ENCODE measurements at places on chromosomes 12 and 14.

DNA sequence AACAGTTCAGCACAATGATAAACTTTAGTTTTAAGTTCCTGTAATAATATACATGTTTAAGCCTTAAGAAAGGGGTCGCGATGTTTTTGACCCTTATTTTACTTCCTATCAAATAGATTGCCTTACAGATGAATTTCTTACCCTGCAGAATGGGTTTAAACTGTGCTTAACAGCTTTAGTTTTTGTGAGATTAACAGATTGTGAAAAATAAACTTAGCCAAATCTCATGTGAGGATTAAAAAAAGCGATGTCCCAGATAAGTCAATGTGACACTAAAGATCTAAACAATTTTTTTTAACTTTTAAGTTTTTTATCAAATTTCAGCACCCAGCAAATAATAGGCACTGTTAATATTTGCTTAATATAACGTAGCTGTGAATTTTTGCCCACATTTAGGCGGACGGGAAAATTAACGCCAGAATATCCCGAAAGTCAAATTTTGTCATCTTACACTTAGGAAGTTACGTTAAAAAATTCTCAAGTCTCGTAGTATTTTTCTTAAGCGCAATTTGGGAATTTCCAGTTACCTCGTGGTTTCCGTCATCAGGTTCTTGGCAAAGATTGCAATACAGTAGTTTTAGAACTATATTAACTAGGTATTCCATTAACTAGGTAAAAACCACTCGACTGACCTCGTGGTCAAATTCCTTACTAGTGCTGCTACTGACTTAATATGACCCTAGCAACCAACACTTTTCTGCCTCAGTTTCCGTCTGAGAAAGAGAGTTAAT lies 1.2 kb downstream of the HNRNPC start:
- DNase-seq: no peak

- no peak for DNase-seq
Measured at GRCh38 chr14:54220071-54220703, 176.6 kb upstream of the CDKN3 start.

DNA sequence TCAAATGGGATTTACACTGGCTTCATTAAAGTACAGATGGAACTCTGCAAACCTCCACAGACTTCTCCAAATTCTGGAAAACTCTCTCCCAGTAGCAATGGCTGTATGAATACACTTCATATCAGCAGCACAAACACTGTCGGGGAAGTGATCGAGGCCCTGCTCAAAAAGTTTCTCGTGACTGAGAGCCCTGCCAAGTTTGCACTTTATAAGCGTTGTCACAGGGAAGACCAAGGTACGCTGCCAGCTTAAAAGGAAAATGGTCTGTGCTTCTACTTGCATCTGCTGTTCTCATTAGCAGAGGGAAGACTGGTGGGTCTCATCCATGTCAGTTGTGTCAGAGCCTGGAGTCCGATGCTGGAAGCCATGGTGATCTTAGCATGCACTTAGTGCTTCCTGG lies 71.0 kb downstream of the GNS start:
- no peak for DNase-seq

- DNase-seq: no peak
Measured at GRCh38 chr12:13474381-13474780, 277.9 kb downstream of the EMP1 start.

- no peak for DNase-seq
Measured at GRCh38 chr12:102990419-102990818, 32.9 kb downstream of the ASCL1 start.

DNA sequence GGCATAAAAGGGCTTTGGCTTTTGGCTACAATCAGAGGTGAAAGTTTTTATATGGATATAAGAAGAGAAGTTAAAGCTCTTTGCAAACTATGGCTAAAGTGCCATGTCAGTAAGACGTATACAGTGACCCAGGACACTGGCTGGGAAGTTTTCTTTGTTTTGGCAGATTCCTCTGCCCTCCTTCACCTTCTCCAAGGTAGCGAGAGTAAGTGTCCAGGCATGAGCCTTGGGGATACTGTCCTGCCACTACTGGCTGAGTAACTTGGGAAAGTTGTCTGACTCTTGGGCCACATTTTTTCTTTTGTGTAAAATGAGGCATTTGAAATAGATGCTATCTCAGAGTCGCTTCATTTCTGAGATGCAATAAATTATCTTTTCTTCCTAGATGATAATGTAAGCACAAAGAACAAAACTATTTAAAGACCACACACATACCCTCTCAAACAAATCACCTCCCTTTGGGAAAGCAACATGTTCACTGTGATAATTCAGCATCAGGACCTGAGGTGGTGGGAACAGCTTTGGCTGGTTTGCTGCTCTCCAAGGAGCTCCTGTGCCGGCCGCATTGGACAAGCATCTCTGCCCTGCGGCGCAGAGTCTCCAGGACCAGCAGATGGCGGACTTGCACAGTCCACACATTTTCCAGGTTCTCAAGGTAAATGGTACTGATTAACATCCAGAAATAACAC lies 106.3 kb downstream of the PTCSC3 start:
- peak; percentile 33 for DNase-seq

- DNase-seq: no peak
Measured at GRCh38 chr12:104219908-104220404, 4.4 kb downstream of the TXNRD1 start.

- DNase-seq: no peak
Measured at GRCh38 chr14:49212721-49213120, 373.5 kb downstream of the RPS29 start.

DNA sequence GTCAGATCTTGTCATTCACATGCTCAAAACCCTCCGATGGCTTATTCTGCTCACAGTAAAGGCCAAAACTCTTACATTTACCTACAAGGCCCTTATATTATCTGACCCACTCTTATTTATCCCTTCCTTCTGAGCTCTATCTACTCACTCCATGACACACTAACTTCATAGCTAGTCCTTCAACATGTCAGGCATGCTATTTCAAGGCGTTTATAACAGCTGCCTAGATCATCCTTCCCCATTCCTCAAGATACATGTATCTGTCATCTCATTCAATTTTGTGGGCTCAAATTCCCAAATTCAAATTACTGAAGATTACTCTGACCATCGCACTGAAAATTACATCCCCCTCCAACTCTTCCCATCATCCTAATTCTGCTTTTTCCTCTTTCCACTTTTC lies 6.9 kb downstream of the MIS18BP1 start:
- DNase-seq: no peak

GRCh38 chr14:82636426-82636825 lies 1102.8 kb upstream of the SEL1L start:
- DNase-seq: no peak

DNA sequence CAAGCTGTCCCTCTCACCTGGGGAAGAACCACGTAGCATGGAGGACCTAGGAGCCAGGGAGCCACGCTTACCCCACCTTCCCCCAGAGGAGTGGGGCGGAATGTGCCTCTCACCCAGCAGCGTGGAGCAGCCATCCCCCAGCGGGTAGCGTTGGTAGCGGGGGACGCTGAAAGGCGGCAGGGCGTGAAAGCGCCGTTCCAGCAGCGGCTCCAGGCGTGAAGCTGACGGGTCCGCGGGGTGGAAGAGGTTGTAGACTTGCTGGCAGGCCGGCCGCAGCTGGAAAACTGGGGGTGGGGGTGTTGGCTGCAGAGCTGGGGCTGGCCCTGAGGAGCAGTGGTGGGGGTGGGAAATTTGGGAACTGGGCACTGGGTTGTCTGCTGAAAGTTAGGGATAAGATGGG lies 11.9 kb downstream of the ARL6IP4 start:
- no peak for DNase-seq

DNA sequence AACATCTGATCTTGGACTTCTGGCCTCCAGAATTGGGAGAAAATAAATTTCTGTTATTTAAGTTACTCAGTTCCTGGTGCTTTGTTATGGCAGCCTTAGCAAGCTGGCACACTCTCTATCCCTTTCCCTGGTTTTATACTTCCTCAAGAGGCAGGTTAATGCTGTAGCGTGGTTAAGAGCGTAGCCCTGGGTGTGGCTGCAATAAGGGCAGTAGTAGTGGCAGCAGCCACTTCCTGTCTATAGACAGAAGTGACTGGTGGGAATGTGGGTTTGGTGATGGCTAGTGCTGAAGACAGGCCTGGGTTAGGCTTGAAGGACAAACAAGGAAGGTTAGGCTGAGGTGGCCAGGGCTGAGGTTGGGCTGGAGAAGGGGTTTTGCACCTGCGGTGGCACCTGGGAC lies 3.6 kb upstream of the LGALS3 start:
- no peak for DNase-seq

GRCh38 chr14:22800346-22800745 lies 14.9 kb downstream of the SLC7A7 start:
- no peak for DNase-seq

GRCh38 chr14:56661478-56661877 lies 81.9 kb downstream of the TMEM260 start:
- DNase-seq: no peak

DNA sequence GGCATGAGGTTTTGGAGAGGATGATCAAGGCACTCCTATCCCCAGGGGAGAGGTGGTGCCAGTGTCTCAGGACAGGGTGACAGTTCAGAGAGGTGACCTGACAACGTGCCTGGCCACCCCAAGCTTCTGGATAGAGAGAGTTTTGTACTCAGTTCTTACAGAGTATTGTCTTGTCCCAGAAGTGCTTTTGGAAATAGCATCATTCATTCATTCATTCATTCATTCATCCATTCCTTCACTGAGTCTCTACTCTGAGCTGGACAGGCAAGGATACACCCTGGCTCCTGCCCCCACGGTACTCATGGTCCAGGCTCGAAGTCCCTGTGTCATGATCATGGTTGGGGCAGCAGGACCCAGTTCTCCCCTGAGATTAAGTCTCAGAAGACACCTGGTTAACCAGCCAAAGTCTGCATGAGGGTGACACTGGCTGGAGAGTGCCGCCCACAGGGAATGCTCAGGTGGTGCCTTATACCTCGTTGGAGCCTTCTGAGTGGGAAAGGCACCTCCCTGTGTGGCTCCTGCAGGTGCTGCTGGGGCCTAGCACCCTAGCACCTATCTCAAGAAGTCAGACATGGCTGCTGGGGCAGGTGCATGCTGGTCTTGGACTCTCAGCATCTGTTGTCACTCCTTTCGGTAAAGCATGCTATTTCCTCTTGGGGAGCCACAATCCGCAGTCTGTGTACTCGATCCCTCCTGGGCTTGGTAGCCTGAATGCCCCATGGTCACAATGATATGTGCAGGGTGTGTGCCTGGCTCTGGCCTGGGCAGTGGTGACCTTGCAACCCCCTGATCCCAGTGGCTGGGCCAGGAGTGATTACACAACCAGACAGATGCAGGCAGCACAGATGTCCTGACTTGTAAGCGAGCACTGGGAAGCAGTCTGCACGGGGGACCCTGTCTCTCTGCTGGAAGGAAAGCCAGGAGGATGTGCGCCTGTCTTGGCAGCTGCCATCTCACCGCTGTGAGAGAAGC lies 57.8 kb downstream of the C14orf132 start:
- no peak for DNase-seq

GRCh38 chr12:96070670-96071279 lies 35.4 kb upstream of the LTA4H start:
- DNase-seq: no peak

- no peak for DNase-seq
Measured at GRCh38 chr12:47770086-47770726, 2.8 kb upstream of the SLC48A1 start.

- no peak for DNase-seq
Measured at GRCh38 chr12:92571169-92571568, 131.6 kb upstream of the PLEKHG7 start.

GRCh38 chr12:101764051-101764792 lies 25.0 kb upstream of the SYCP3 start:
- no peak for DNase-seq

- DNase-seq: no peak
Measured at GRCh38 chr12:76879710-76880518, 1.1 kb upstream of the CSRP2 start.

DNA sequence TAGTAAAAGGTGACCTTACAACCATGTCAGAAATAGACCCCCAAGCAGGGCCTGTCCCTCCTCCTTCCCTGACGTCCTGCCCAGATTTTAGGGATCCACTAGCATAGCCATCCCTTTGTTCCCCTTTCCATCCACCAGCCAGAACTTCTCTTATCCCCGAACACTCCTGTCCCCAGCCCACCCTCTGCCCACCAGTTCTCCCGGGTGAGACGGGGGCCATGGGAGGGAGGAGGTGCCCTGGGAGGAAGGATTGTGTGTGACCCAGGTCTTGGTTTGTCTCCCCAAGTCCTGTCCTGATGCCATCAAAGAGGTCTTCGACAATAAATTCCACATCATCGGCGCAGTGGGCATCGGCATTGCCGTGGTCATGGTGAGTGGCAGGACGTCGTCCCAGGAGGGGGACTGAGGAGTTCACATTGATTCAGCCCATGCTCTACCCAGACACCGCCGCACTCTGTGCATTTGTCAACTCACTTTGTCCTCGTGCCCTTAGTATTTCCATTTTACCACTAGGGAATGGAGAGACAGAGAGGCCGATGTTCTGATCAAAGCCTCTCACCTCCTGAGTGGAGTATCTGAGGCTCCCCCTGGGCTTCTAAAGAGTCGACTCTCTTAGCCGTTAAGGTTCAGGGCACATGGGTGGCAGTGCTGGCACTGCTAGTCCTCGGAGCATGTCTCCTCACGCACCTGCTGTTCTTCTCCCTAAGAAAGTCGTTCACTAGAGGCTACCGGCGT lies 35.9 kb downstream of the CD9 start:
- no peak for DNase-seq

DNA sequence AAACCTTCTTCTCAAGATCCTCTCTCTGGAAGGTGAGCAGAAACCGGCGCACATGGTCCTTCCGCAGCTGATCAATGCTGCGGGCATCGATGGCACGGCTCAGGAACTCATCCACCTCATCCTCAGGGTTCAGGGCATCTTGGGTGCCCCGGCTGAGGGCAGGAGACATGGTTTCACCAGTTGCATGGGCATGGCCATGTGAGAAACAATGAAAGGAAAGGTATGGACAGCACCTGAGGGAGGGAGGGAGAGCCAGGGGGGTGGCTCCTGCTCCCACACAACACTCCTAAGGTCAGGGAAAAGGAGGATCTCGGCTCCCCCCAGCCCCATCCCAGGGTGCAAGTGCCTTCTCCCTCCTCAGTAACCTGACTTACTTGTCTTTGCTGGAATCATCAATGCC lies 13.6 kb downstream of the ADCY6 start:
- no peak for DNase-seq

GRCh38 chr12:34393821-34394150 lies 371.5 kb downstream of the ALG10 start:
- DNase-seq: no peak

DNA sequence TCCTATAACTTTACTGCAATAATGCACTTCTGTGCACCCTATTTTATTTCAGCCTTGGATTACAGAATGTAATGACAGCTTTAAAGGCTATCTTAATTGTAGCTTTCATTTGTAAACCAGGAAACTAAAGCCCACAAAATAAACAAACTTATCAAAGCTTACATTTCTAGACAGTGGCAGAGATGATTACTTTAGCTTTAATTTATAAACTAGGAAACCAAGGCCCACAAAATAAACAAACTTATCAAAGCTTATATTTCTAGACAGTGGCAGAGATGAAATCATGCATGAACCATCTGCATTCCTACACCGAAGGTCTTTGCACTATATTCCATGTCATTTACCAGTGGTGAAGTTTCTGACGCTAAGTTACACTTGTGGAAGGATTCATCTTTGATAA lies 74.4 kb downstream of the PRKD1 start:
- no peak for DNase-seq

DNA sequence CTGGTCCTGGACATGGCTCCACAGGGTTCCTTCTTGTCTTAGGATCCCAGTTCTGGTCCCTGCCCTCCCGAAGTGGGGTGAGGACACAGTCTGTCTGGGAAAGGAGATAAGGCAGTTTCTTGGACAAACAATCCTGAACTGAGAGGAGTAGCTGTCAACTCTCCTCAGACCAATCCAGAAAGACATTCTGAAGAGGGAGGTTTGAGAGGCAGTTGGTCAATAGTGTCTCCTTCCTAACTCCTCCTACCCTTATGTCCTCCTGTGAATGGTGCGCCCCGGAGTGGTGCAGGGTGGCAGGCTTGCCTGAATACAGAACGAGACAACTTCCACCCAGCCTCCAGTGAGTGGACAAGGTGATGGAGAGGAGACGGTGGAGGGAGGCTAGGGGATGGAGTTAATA lies 15.4 kb upstream of the ASIC1 start:
- DNase-seq: no peak
